ENCODE measurements at places on chromosomes 1 and 21.

GRCh38 chr1:110638058-110638457, 31.9 kb upstream of the KCNA2 start:
- DNase-seq = no peak

- peak; percentile 63 for DNase-seq
Observed at GRCh38 chr1:17831597-17831996, 76.5 kb downstream of the ACTL8 start.

GRCh38 chr1:173383351-173383750, 93.8 kb upstream of the PRDX6 start:
- no peak for DNase-seq

DNA sequence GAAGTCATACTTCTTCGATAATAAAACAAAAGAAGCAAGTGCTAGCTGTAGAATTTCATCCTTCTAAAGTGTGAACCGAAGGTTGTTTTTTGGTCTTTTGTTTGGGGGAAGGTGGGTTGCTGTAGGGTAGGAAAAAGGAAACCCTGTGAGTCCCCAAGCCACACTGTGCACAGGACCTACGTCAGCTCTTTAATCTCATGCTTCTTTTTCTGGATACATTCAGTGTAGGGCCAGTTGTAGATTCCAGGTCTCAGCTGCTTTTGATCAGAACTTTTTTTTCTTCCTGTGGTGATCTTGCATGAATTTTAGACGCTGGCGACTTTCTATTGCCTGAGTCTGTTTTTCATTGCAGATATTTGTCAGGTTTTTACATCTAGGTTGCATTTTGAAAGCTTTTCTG, 40.2 kb downstream of the BCL9 start:
- peak; percentile 27 for DNase-seq

- DNase-seq = no peak
Observed at GRCh38 chr1:65363484-65363883, 54.1 kb downstream of the DNAJC6 start.

GRCh38 chr1:35506960-35507912, 50.0 kb downstream of the KIAA0319L start:
- DNase-seq = no peak

GRCh38 chr1:119732465-119733168, 20.9 kb downstream of the PHGDH start:
- no peak for DNase-seq

DNA sequence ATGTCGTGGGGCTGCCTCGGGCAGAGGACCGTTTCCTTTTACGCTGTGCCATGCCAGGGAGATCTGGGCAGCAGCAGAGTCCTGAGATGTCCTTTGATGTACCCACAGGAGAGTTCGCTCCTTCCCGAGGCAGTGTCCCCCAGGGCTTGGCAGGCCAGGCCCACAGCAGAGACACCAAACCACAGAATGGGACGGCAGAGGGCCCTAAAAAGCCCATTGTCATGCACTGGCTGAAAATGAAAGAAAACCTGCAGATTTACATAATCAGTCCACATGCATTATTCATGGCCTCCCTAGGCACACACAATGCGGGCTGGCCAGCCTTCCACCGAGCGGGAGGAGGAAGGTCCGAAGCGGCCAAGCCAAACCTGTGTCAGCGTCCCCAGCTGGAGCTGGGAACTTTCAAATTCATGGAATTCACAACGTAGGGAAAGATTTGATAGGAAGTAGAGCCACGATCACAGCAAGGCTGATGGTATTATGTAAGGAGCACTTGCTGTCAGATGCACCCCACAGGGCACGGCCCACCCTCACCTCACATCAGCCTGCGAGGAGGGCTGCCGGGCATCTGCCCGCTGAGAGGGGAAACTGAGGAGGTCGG, 25.3 kb upstream of the EFHD2 start:
- DNase-seq = peak; percentile 34

DNA sequence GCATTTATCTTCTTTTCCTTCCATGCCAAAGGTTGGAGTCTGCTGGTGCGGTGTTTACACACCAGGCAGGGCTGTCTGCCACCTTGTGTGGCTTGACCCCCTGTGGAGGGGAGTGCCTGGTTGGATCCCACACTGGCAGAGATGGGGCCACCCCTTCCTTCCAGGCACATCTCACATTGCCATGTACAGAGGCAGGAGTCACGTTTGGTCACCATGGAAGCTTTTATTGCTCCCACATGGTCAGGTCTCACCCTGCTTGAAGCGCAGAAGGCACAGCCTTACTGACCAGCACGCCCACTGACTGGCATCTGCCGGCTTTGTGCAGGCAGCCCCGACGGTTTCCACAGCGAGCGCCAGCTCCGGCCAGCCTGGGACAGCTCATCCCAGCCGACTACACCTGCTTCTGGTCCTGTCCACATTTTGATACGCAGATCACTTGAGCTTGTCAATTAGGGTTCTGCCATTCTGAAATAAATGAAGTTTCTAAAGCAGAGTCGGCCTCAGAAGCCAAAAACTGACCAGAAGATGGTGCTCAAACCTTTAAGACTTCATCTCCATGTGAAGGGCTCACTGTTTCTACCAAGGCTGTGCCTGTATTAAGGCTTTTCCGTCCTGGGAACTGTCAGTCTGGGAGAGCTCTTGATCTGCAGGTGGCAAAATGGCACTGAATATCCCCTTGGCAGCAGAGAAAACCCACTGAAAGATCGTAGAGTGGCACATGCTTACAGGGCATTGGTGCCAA, 35.6 kb upstream of the EPHA8 start:
- no peak for DNase-seq

DNA sequence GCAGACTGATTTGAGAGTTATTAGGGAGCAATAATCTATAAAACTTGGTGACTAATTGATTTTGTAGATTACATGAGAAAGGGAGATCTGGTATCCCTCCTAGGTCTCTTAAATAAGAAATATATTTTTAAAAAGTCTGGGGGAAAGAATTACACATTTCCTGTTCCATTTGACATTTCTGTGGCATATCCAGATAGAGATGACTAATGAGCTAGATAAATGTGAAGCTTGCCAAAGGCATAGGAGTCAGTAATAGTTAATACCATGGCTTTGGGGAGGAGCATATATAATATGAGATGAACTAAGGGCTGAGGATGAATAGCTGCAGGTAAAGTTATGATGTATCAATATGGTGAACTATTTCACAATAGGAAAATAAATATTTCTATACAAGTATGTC, 663.7 kb downstream of the PTPRC start:
- peak; percentile 21 for DNase-seq

DNA sequence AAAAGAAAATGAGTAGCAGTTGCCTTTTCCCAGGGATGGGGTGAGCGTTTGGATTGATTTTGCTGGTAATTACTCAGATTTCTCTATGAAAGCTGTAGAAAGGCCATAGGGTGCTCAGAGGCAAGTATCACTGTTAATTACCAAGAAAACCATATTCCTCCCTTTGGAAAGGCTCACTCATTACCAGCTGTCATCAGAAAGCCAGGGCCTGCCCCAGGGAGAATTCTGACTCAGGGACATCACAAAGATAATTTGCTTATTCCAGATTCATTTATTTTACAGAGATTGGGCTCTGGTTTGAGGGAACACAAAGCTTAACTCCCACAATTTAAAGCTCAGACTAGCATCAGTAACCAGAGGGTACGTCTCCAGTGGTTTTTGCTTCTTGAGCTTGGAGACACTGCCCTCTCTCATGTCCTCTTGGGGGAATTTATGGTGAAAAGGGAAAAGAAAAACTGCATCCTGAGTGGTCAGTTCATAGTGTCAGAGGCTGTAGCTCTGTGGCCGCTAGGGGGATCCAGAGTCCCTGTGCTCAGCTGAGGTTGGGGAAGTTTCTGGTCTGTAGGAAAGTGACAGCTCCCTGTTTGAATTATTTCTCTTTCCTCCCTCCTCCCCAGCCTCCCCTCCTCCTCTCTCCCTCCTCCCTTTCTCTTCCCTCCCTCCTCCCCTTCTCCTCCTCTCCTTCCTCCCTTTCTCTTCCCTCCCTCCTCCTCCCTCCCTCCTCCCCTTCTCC, 204.3 kb downstream of the KCNJ6 start:
- DNase-seq = peak; percentile 89

DNA sequence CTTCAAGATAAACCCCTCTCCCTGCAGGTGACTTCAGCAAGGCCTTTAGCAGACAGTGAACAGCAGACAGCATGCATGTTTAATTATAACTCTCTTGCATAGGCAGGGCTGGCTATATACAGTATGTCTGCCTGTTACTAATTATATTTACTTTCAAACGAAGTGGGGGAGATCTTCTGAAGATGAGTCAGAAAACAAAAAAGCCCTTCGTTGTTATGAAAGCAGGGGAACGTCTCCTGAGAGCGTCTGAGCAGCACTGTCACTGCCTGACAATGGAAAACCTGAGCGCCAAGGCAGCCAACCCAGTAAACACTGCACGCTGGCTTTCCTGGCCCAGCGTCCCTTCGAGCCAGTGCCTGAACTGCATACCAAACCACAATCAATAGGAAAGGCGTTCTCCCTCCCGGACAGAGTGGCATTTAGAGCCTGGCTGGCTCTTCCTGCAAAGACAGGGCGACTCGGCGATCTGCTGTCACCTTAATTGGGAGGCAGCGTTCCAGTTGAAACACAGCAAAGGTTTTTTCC, 54.1 kb downstream of the TOMM20 start:
- peak; percentile 74 for DNase-seq

GRCh38 chr1:79885101-79885500, 878.6 kb upstream of the ADGRL4 start:
- DNase-seq = no peak

GRCh38 chr21:17612565-17613241, at the start of gene BTG3:
BTG3 (minus strand) TSS chr21:17612901; CDS start chr21:17609144, 3,757 bp downstream.
- DNase-seq = peak; percentile 91

GRCh38 chr1:215198021-215198420, 115.5 kb downstream of the KCNK2 start:
- peak; percentile 7 for DNase-seq

- DNase-seq = peak; percentile 41
Observed at GRCh38 chr1:209673631-209674417, 1.4 kb upstream of the G0S2 start.

DNA sequence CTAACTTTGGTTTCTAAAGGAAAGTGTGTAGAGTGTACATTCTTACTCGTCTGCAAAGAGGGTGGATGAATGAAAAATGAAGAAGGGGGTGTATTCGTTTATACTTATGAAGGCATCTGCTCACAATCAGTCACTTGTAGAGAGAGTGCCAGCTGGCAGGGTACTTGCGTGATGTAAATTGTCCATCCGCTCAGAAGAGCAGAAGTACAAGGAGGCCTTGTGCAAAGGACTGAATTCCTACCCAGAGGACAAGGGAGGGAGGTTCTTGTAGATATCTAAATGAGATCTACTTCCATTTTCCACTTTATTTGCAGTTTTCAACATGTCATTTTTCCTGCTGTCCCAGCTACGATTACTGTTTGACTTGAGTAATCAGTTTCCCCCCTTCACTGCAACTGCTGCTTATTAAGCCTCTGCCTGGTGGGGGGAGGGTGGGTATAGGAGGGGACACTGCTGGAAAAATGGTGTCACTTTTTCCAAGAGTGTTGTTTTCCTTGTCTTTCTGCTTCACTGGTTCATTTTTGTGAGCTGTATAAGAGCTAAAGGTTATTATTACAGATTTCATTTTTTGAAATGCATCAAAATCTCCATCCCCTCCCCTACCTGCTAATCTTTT, 67.3 kb downstream of the LAMC1 start:
- peak; percentile 39 for DNase-seq

DNA sequence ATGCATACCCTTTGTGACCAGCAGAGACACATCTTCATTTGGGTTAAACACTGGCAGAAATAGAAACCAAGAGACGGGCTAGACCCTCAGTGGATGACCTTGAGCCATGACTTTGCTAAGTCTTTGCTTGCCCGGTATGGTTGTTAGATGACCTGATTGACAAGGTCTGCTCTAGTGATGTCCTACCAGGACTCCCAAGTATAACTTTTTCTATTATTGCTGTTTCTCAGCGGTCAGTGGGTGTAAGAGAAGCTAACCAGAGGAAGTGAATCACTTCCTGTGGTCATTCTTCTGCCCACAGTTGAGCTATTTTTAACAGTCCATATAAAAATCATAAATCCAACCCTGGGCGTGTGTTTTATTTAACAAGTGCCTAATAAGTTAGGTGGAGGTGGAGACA, 126.2 kb upstream of the ETS2 start:
- DNase-seq = peak; percentile 46

GRCh38 chr21:42187976-42188653, 30.8 kb upstream of the ABCG1 start:
- DNase-seq = no peak

GRCh38 chr1:157008502-157008901, 37.0 kb downstream of the ARHGEF11 start:
- no peak for DNase-seq

GRCh38 chr1:1925437-1926345, 6.6 kb upstream of the TMEM52 start:
- no peak for DNase-seq

DNA sequence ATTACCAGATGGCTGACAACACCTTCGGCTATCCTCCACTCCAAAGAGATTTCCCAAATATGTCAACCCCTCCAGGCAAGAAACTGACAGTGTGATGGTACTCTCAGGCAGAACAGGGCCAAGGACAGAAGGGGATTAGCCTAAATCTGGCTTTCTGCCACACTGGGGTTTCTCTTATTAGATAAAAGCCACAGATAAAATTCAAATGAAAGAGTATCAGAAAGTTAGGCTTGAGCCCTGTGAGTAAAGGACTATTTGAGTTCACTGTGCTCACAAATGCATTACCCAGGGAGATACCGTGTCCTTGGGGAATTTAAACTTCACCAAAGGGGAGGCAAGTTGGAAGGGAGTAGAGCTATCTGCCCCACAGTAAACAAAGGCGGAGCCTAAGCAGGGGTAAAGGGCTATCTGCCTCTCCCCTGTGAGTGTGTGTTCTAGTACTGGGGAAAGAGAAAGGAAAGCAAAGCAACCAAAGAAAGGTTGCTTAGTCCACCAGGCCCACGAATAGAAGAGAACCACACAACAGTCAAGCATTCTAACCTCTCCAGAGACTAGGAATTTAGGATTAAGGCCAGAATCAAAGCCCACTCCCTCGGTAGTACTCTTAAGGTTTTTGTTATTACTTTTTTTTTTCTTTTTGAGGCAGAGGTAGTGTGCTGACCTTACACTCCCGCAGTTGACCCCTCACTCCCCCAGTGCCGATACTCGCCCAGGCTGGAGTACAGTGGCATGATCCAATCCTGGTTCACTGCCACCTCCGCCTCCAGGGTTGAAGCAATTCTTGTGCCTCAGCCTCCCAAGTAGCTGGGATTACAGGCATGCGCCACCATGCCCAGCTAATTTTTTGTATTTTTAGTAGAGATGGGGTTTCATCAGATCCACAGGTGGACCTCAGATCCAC, 12.7 kb downstream of the TPM3 start:
- no peak for DNase-seq

- DNase-seq = peak; percentile 63
Observed at GRCh38 chr1:174005032-174005431, 17.1 kb downstream of the RC3H1 start.

GRCh38 chr1:4755864-4756504, 101.6 kb downstream of the AJAP1 start:
- DNase-seq = no peak

DNA sequence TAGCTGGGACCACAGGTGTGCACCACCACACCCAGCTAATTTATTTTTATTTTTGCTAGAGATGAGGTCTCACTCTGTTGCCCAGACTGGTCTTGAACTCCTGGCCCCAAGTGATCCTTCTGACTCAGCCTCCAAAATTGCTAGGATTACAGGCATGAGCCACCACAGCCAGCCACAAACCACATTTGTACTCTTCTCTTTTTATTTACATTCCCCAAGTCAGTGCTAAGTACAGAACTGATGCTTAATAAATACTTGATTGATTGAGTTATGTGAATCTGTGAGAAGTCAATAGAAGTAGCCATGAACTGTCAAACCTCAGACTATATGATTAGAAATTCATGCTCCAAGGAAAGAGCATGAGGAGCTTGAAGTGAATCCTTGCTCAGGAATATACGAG, 48.5 kb upstream of the S1PR1 start:
- no peak for DNase-seq

GRCh38 chr1:199619223-199619622, 408.3 kb upstream of the NR5A2 start:
- DNase-seq = peak; percentile 33

Measured in adipocyte (in vitro differentiated cells).